Caki2 (cell line): ENCODE measurements at places on chromosomes 5 and 9. TPM values are rescaled to one million over a fixed set of nuclear protein-coding genes. Genes with fewer than 3 reads are reported as not detected.

DNA sequence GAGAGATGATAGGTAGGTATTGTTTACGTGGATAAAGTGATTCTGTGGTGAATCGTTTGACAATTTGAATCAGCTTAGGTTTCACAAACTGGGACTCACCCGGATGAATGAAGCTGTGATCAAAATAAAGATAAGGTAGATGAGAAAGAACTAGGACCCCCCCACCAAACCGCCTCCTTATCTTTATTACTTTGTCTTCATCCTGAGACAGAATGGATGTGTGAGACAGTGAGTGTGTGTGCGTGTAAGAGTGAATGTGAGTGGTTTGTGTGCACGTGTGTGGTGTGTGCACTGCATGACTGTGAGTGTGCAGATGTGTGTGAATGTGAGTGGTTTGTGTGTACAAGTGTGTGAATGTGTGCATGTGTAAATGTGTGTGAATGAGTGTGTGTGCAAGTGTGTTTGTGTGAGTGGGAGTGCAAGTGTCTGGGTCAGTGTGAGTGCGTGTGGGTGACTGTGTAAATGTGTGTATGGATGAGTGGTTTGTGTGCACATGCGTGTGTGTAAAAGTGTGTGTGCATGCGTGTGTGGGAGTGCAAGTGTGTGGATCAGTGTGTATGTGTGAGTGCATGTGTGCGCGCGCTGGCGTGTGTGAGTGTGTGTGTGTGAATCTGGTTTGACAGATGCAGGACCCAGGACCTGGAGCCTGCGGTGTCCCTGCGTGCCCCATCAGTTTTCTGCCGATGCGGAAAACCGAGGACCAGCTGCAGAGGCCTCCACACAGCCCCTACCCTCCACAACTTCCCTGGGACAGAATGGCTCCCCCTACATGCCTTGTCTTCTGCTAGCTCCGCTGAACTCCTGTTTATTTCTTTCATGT, 11.4 kb upstream of the ENG start:
- no peak for DNase-seq

DNA sequence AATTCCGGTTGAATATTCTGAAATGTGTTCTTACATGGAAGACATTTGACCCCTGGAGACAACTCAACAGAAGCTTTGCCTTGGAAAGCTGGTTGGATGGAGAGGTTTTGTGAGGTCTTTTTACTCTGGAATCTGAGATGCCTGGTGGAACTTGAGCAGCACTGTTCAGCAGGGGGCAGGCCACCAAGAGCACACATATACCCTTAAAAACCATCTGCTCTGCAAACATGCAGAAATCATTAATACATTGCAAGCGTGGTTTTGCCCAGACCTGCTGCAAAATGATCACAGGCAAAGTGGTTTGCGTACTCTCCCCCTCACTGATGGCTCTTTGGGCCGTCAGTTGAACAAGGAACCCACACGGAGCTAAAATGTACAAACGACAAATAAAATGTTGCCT, 32.8 kb upstream of the DAP start:
- DNase-seq, result no peak

- no peak for DNase-seq
Observed at GRCh38 chr5:54520940-54521339, 3.4 kb downstream of the SNX18 start.

DNA sequence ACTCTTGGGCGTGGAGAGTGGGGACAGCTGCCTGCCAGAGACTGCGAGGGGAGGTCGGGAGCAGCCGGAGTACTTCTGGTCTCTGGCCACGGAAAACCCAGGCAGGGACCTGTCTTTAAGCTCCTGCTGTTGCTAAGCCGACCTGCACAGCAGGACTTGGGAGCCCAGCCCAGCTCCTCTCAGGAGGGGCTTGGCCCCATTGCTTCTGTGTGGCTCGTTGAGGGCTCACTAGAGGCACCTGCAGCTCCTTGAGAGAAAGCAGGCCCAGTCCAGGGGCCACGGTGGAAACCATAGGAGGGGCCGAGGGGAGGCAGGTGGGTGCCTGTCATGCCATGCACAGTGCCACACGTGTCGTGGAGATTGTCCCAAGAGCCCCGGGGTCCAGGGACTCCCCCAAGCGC, 3.3 kb upstream of the LCN2 start:
- no peak for DNase-seq

- no peak for DNase-seq
Observed at GRCh38 chr9:135910216-135910615, 2.9 kb upstream of the CAMSAP1 start.

DNA sequence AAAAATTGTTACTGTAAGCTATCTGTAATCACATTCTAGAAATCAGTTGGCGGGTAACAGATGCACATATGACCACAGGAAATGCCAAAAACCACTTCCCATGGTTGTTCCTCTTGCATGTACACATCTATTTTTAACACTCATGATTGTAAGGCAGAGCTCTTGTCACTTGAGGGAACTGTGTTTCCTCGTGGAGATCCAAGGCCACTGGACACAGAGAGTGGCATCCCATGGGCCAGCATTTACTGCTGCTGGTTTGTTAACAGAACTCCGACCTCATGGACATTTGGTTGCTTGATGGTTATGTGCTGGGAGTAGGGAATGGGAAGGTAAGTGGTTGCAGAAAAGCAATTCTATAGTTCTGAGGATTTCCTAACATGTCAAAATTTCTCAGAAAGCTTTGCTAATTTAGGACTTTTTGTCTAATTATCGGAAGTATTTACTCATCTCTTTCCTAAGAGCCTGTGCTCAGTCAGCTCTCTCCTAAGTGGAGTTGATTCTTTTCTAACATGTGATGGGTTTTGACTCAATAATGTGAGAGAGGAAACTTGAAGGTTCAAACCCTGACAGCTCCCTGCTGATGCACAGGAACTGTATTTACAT, 202.0 kb upstream of the NR3C1 start:
- DNase-seq, result no peak

DNA sequence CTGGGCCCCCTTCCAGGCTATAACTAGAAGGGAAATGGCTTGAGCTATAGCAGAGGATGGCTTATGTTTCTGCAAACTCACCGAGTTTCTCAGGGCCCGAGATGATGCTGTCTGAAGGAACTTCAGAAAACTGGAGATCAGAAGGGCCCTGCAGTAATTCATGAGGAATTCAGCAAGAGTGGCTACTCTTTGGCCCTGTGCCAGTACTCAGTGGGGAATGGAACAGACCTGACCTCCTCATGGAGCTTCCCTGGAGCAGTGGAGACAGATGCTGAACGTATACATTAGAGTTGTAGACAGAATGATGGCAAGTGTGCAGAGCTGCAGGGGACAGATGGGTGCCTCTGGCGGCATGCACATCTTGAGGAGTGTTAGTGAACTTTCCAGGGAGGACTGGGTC, 17.3 kb upstream of the SMIM32 start:
- DNase-seq, result no peak

DNA sequence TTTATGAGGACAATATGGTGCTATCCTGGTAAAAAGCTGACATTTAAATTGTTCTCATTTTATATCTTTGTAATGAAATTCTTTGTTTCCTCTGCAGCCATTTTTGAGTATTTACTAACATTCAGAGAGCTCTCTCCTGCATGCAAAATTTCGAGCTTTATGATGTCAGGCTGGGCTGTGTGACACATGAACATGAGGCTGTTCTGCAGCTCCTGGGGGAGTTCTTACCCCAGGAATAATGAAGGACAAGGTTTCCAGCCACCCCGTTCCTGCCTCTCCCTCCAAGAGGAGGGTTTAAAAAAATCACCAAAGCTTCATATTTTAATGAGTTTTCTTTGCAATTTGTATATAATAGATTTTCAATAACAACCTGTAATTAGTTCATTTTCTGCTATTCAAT, 252.4 kb downstream of the HSPA4 start:
- no peak for DNase-seq

DNA sequence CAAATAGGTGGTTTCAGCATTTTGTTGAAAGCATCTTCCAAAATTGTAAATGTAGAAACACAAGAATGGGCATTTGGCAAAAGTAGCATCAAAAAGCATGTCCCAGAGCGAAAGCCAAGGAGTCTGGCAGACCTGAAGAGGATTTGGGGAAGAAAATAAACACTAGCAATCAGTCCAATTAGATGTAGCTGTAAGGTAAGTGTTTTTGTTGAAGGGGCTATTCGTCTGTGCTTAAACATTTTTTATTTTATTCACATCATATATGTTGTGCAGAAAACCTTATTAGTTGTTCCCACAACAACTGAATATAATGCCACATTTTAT, 954.1 kb upstream of the COX7C start:
- DNase-seq, result no peak

- peak; percentile 29 for DNase-seq
Observed at GRCh38 chr5:3886524-3887451, 291.2 kb downstream of the IRX1 start.

FOXI1 gene
- total RNA-seq, result not detected in 2 replicates

PCA3 gene
- total RNA-seq, result not detected in 2 replicates

PKD2L2 gene
- not detected in 2 replicates for total RNA-seq

BRD3OS gene
- total RNA-seq, result 27.1 and 30.5 TPM in 2 replicates

PCDHGB7 gene
- 0.03 and 0.64 TPM in 2 replicates for total RNA-seq

KCNT1 gene
- total RNA-seq, result not detected in 2 replicates
